ENCODE measurements at places on chromosomes 7 and 10.

DNA sequence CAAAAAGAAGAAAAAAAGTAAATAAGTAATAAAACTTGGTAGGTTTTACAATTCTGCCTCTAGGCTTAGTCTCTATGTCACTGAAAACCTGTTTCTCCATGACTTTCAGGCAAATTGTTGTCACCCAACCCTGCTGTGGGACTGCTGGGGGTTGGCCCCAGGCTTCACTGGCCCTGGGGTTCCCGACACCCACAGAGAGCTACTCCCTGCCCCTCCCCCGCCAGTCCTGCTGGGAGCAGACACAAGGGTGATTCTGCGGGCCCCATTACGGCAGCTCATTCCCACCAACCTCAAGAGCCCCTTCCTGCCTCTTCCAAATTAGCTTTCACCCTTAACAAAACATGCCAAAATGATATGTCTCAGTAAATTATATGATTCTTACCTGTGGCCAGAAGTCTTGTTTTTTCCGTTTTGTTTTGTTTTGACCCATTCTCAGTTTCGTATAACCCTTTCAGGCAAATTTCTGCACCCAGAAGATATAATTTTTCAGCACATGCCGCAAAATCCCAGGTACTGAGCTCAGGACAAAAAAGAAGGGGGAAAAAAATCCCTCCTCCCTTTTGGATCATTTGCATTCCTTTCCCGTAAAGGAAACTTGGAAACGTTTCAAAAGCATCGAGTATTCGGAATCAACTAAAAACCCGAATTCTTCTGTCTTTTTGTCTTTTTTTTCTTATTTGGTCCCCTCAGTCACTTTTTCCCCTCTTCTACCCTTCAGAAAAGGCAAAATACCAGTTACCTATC, 27.8 kb downstream of the CHST15 start:
- DNase-seq = no peak

- DNase-seq = no peak
Observed at GRCh38 chr7:151144387-151144786, 23.1 kb downstream of the GBX1 start.

GRCh38 chr10:128160297-128160711, 34.1 kb upstream of the MKI67 start:
- DNase-seq = no peak

- DNase-seq = no peak
Observed at GRCh38 chr7:56537477-56537876, 421.3 kb upstream of the NUPR2 start.

DNA sequence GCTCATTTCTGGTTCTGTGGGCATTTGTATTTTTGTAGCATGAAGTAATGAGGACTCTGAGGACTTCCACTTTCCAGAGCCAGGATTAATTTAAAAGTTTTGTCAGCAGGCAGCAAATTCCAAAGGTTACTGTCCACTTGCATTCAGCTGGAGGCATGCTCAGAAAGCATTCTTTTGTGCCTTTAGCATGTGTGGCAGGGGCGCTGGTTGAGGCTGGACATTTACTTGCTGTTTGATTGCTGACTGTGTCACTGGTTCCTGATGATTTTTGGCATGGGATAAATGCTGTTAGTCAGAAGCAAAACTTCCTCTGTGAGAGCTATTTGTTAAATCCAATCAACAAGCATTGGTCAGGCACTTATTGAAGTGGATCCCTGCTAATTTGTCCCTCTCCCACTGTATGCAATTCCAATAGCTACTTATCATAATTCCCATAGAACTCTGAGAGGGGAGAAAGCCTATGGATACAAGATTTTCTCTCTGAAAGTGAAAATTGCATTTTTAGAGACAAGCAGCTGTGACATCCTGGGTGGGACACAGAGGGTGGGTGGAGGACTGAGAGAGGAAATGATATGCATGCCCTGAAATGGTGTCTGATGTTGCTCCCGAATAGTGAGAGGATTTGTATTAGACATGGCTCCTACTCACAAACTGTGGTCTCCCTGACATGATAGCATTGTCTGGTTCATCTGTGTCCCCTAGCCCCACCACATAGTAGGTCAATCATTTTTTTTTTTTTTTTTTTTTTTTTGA, 161.2 kb upstream of the WDR11 start:
- no peak for DNase-seq

- DNase-seq = no peak
Observed at GRCh38 chr7:140609646-140610045, 31.0 kb downstream of the DENND2A start.

DNA sequence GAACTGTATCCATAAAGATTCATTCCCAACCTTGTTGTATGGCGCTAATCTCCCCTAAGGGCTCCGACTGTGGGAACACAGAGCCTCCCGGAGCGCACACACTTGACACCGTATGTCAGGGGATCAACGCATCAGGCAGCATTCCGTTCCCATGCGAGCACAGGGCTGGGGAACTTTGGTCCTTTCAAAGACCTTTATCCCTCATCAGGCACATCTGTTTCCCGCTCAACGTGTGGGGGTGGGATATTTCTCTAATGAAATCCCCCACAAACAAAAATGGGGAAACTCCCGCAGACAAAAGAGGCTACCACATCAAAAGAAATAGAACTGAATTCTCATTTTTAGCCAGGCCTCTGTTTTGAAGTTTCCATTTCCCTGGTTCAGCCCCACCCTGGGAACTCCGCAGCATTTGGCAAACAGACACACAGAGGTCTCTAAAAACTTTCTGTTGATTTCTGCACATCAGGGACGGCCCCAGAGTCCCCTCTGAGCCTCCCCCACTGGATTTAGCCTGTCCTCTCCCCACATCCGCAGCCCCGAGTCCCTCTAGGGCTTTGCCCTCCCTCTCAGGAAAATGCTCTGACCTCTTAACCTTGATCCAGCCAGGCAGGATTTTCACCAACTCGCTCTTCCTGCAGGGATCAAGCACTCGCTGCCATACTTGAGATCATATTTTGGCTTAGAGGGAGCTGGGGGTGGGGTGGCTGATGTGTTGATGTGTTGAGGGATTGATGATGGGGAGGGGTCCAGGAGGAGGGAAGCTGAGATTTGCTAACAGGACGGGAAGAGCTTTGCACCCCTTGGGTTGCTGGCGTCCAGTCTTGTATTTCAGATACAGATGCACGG, 6.6 kb downstream of the CPA5 start:
- DNase-seq = no peak

DNA sequence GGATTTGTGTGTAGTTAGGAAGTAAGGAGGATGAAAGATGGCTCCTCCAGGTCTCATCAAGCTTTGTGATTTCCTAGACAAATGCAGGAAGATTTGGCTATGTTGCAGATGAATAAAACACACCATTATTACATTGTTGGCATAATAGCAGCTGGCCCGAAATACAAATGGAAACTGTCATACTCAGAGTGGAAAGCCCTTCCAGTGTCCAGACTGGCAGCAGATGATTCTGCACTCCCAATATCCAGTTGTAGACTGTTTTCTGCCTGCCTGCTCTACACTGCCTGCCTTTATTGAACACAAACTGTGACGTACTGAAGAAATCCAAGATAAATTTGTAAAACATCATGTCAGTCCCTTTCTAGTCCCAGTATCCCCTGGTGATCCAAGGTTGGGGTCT, 99.7 kb upstream of the FZD1 start:
- no peak for DNase-seq

GRCh38 chr7:156673454-156673853, 32.9 kb downstream of the RNF32 start:
- no peak for DNase-seq

GRCh38 chr7:121343302-121343701, 14.5 kb downstream of the WNT16 start:
- DNase-seq = no peak

GRCh38 chr7:50697748-50698147, 84.9 kb downstream of the GRB10 start:
- no peak for DNase-seq
